ENCODE measurements at places on chromosomes 11 and 22.
A peak's percentile ranks its signal among the peaks of the same experiment; 100 is the strongest.

DNA sequence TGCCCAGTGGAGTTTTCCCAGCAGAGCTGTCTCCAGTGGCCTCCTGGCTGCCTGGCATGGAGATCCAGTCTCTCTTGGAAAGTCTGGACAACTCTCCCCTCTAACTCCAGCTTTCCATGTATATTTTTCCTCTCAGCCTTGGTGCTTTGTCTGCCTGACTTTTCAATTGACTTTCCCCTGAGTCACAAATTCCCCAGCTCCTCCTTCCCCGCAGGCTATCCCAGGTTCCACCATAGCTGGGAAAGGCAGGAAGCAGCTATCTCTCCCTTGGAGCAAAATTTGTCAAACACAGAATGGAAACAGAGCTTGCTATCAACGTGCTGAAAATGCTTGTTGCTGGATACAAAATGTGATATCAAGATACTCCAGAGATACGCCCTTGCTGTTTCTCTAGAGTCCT is 384.8 kb downstream of the TMEM135 start:
- no peak for DNase-seq

- no peak for DNase-seq
Measured at GRCh38 chr22:17387356-17387755, 18.1 kb downstream of the CECR2 start.

- no peak for DNase-seq
Measured at GRCh38 chr11:117198613-117199012, 557 bp upstream of the TAGLN start.

GRCh38 chr11:114384487-114384886 is 15.8 kb downstream of the C11orf71 start:
- DNase-seq = no peak

DNA sequence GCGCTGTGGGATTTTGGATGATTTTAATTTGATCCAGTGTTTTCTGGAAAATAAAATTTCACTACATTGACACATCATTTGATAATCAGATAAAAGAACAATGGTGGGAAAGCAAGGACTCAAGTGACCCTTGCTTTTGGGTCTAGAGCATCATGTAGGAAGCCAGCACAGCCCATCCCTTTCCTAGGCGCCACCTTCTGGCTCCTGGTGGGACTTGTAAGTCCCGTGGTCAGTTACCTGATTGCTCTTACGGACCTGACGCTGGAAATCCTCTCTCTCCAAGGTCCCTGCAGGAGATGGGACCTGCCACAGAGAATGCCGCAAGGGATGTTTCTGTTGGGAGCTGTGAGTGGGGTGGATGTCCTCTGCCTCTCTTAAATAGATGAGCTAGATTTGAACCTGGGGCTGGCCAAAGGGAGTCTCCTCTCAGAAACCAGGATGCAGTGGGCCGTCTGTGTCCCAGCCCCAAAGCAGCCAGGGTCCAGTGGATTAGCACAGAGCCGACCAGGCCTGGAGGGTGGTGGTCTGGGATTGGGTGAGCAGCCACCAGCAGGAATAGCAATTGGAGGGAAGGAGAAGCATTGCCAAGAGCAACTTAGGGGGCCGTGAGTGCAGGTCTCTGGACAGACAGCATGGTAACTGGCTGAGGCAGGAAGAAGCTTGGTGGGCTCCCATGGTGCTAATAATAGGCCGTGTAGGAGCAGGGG is 21.7 kb downstream of the TIMP3 start:
- DNase-seq = no peak

GRCh38 chr11:128103278-128103873 is 484.0 kb downstream of the ETS1 start:
- no peak for DNase-seq

DNA sequence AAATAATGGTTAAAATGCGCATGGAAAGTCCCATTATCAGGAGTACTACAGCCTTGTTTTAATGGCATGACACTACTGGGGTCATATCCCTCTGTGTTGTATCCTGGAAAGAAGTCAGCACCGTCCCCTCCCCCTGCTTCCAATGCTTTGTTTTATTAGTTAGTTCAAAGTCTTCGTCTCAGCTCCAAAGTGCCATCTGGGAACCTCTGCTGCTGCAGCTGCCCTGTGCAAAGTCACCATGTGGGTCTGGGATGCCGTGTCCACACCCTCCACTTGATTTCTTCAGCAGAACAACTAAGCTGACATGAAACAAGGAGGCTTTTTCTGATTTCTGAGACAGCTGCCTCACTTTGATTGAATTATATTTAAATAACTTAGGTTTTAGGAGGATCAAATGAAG is 29.5 kb upstream of the NCAM1 start:
- DNase-seq = no peak

GRCh38 chr22:30892286-30892685 is 76.3 kb downstream of the MORC2 start:
- no peak for DNase-seq

DNA sequence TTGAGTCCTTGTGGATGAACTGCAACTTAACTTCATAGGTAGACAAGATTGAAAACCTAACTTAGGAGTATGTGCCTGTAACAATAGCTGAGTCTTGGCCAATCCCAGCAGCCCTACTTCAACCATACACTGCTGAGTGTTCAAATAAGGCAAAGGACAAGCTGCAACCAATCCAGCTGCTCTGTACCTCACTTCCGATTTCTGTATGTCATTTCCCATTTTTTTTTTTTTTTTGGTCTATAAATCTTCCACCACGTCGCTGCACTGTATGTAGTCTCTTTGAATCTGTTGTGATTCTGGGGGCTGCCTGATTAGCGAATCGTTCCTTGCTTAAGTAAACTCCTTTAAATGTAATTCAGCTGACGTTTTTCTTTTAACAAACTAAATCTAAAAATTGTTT is 35.4 kb upstream of the FLI1 start:
- no peak for DNase-seq

GRCh38 chr11:113034576-113034975 is 73.4 kb downstream of the NCAM1 start:
- peak; percentile 33 for DNase-seq

GRCh38 chr11:69567951-69568808 is 72.8 kb upstream of the CCND1 start:
- peak; percentile 42 for DNase-seq

- DNase-seq = no peak
Measured at GRCh38 chr11:96760306-96760705, 370.5 kb downstream of the JRKL start.

DNA sequence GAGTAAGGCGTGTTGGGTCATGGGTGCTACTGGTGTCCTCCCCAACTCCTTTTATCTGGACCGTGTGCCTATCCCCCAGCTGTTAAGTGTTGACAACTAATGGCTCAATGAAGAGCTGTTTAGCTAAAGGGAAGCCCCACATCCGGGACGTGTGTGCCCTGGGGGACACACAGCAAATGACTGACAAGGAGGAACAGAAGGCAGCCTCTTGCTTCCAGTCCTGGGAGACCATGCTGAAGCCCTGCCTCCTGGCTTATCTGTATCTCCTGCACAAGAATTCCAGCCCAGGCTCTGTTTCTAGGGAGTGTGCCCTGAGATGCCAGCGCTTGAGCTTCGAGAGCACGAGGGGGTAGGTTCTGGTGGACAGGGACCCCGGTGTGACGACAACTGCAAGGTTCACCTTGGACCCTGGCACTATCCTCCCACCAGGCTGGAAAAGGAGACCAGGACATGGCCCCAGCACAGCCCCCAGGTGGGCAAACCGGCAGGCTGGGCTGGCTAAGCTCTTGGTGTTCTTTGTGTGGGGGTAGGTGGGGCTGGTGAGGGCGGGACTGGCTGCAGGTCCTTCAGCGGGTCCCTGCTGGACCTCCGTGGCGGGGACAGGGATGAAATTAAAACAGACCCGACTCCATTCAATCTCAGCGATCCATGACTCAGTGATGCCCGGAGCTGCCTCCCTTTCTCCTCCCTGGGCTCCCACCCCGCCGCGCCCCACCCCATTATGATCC is 21.0 kb downstream of the ASCL2 start:
- no peak for DNase-seq

GRCh38 chr22:49101225-49101624 is 726.4 kb downstream of the BRD1 start:
- DNase-seq = no peak

DNA sequence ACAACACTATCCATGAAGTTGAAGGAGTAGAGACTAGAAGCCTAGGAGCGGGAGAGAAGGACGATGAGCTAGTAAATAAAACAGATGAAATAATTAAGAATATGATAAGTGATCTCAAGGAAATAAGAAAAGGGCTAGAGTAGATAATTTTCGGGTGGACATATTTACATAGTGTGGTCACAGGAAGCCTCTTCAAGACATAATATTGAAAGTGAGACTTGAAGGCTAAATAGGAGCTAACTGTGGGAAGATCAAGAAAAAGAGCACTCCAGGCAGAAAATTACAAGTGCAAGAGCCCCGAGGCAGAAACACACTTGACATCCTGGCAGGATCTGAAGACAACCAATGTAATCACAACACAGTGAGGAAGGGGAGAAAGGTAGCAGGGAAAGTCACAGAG is 11.9 kb upstream of the PPFIBP2 start:
- no peak for DNase-seq

DNA sequence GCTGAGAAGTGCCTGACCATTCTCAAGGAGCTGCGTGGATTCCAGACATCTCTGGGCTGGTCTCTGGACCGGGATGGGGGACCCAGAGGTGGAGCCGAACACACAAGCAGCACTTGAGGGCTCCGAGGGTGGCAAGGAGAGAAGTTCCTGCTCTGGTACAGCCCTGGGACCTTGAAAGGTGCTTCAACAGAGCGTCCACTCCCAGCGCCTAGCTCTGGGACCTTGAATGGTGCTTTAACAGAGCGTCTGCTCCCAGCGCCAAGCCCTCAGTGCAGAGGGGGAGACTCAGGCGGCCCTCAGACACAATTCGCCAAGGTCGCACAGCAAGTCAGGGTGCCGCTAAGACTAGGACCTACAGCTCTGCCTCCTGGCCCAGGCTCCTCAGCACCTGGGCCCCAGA is 10.6 kb upstream of the NPAS4 start:
- DNase-seq = no peak

GRCh38 chr11:97574976-97575665 is 1185.3 kb downstream of the JRKL start:
- DNase-seq = no peak

- peak; percentile 36 for DNase-seq
Measured at GRCh38 chr22:38397189-38398085, 57.6 kb downstream of the KCNJ4 start.

DNA sequence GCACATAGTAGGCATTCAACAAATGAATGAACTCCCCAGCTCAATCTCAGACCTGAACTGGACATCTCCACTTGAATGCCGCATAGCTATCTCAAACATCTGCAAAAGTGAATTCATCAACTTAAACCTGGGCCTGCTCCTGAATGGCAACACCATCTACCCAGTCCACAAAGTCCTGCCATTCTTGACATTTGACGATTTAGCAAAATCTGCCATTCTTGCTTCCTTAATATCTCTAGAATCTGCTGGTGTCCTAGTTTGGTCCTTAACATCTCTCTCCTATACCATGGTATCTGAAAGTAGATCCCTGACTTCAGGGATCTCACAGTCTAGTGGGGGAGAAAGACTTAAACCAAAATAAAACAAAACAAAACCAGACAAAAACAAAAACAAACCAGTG is 12.4 kb upstream of the HPX start:
- no peak for DNase-seq

- DNase-seq = peak; percentile 30
Measured at GRCh38 chr22:22787786-22788459, 99.7 kb upstream of the IGLL5 start.

DNA sequence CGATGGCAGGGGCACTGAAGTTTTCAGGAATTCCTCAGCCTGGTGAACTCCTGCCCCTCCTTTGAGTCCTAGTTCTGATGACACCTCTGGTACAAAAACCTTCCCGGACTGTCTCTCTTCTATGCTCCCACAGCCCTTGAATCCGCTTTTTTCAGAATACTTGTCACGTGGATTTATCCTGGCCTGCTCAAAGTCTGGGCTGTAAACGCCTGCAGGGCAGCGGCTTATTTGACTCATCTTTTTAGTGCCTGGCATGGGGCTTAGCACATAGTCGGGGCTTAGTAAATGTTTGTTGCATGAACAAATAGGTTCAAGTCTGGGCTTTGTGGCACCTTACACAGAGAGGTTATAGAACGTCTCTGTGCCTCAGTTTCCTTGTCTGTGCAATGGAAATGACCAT is 13.4 kb upstream of the KCNJ11 start:
- no peak for DNase-seq

- peak; percentile 64 for DNase-seq
Measured at GRCh38 chr11:86811637-86812321, 11.4 kb downstream of the PRSS23 start.

GRCh38 chr11:110026858-110027626 is 66.2 kb upstream of the ZC3H12C start:
- no peak for DNase-seq

- no peak for DNase-seq
Measured at GRCh38 chr22:29443452-29443851, 5.1 kb downstream of the RFPL1 start.

GRCh38 chr22:31055635-31056159 is 25.4 kb upstream of the SMTN start:
- DNase-seq = peak; percentile 96

DNA sequence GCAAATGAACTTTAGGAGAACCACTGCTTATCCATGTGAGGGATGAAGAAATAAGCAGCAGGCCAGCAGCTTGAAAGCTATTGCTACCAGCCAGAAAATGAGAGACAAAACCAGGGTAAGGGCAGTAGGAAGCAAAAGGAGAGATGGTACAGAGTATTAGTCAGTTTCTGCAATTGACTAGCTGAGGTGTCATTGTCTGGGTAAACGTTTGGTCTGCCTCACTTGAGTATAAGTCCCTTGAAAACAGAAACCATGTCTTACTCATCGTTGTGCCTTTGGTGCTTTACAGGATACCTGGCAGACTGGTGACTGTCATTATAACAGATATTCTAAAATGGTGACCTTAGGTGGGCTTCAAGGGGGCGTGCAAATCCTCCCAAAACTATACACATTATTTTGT is 63.9 kb upstream of the USP47 start:
- no peak for DNase-seq

GRCh38 chr11:44120169-44120568 is 24.7 kb downstream of the EXT2 start:
- DNase-seq = no peak
